Pulmonary artery endothelial cell (primary cell): ENCODE measurements at places on chromosomes 2 and 18. TPM values are rescaled to one million over a fixed set of nuclear protein-coding genes. Genes with fewer than 3 reads are reported as not detected.

The DOK6 gene
- under 0.01 TPM in 1 of 2 replicates, not detected in the other for total RNA-seq

The MATN3 gene
- 0.95 and 1.1 TPM in 2 replicates for total RNA-seq

DNA sequence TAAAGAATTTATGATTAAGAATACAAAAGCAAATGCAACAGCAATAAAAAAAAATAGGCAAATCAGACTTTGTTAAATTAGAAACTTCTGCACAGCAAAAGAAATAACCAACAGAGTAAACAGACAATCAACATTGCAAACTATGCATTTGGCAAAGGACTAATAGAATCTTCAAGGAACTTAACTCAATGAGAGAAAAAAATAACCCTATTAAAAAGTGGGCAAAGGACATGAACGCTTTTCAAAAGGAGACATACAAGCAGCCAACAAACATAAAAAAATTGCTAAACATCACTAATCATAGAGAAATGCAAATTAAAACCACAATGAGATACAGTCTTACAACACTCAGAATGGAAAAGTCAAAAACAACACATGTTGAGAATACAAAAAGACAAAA is 166.0 kb upstream of the DSEL start:
- no peak for DNase-seq

The C2orf74 gene
- 2.8 and 14.0 TPM in 2 replicates for total RNA-seq

DNA sequence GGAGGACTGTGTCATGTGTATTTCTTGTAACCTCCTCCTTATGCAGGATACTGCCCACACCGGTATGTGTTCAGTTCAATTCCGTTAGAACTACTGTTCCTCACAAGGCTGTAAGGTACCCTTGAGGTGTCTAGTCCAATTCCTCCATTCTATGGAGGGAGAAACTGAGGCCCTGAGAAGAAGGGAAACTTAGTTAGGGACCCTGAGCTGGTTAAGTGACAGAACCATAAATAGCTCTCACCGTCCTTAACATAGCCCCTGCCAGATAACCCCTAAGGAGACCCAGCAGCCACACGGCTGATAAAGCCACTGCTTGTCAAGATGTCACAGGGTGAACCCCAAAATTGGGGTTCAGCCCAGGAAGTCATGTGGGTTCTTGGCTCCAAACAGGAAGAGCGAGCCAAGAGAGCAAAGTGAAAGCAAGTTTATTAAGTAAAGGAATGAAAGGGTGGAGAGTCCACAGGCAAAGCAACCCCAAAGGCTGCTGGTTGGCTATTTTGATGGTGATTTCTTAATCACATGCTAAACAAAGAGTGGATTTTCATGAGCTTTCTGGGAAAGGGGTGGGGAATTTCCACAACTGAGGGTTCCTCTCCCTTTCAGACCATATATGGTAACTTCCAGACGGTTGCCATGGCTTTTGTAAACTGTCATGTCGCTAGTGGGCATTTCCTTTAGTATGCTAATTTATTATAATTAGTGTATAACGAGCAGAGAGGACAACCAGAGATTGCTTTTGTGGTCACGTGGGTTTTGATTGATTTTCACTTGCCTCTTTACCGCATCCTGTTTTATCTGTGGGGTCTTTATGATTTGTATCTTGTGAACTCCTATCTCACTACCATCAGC is 83.4 kb upstream of the RTN4 start:
- peak; percentile 81 for DNase-seq

GRCh38 chr2:119352357-119352756 is 14.3 kb downstream of the C2orf76 start:
- no peak for DNase-seq

The COL4A4 gene
- total RNA-seq: 0.18 and 0.99 TPM in 2 replicates

GRCh38 chr2:189049709-189050164 is 75.6 kb downstream of the COL3A1 start:
- no peak for DNase-seq

DNA sequence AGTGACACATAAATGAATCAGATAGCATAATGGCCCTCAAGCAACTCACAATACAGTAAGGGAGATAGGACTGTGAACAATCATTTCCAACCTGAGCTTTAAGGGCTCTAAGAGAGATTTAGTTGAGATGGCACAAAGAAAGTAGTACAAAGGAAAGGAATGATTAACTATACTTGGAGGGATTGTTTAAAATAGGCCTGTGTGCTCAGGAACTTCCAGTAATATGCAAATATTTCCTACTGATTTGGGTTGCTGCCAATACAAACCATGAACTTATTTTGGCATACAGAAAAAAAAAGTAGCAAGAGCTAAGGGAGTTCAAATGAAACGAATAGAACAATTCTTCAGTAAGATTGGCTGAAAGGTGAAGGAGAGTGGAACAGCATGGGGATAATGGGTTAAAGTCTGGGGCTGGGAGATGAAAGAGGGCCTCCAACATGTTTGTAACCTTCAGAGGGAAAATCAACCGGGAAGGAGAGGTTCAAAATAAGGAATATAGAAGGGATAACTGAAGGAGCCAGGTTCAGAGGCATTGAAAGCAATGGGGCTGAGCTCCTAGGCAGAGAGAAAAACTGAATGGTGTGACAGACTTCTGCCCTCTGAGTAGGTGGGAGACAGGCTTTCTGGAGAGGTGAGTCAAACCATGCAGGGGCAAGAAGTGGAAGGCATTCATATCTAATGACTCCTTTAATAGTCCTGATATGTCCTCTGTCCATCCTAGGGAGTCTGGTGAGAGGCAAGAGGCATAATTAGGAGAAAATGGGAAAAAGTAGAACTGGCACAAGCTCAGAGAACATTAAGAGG is 83.5 kb downstream of the DNAH7 start:
- no peak for DNase-seq

GRCh38 chr18:45626330-45627203 is 11.3 kb downstream of the SLC14A2 start:
- DNase-seq: no peak

- peak; percentile 59 for DNase-seq
Measured at GRCh38 chr2:190847504-190848081, 33.0 kb upstream of the GLS start.

DNA sequence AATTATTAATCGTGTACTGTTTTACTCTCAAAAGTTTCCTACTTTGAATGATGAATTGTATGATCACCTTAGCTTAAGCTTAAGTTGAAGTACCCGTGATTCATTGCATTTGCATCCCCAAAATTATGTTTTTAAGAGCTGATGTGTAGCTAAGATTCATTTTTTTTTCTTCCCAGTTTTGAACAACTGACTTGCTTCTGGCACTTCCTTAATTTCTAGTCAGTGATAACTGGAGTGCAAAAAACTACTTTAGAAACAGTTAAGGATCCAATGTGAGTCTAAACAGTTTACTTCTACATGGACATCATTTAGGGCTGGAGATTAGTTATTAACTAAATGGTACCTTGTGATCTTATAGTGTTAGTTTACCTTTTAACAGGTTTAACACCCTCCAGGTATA is 124.0 kb upstream of the CAVIN2 start:
- no peak for DNase-seq

DNA sequence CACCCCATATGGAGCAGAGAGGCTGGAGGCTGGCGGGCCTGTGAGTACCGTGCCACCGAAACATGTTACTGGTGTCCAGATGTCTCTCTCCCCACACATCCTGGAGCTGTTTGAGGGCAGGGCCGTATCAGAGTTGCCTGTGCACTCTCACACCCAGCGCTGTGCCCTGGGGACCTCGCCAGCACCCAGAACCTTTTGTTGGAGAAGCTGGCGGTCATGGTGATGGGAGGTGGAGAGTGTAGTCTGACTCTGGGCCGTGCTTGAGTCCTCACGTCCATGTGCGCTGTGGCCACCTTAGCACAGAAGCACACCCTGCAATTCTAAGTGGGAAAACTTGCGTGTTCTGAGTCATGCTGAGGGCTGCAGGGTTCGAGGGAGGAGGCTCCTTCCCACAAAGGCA is 259.2 kb downstream of the NDUFA10 start:
- DNase-seq: no peak

GRCh38 chr2:8984855-8985254 is 18.6 kb downstream of the MBOAT2 start:
- no peak for DNase-seq

The TGFBRAP1 gene
- total RNA-seq: 46.0 and 48.4 TPM in 2 replicates

GRCh38 chr18:78792094-78792493 is 187.5 kb upstream of the SALL3 start:
- no peak for DNase-seq

GRCh38 chr2:230262246-230262645 is 36.7 kb downstream of the SP140 start:
- no peak for DNase-seq

The PLCD4 gene
- total RNA-seq: 1.6 and 3.0 TPM in 2 replicates

The HES6 gene
- total RNA-seq: 3.2 and 6.6 TPM in 2 replicates

DNA sequence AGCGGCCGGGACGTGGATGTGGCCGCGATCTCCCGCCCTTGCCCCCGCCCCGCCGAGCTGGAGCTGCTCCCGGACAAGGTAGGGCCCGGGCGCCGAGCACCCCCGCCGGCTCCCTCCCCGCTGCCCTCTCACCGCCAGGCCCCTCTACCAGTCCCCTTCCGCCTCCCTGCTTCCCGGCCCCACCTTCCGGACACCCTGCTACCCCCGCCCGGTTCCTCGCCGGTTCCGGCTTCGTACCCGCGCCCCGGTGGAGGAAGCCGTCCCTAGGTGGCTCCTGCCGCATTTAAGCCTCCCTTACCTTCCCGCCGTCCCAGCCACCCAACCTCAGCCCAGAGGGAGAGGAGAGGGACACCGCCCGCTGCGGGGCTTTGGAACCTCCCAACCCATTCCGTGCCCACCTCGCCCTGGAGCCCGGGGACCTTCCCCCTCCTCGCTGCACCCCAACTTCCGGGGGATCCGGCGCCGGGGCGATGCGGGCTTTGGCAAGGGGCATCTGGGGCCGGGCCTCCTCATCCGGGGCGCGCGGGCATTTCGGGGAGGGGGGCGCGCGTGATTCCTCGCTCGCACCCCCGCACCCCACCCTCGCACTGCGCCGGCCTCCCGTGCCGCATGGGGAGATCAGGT is 475 bp downstream of the B3GNT2 start:
- no peak for DNase-seq

The UNC80 gene
- total RNA-seq: not detected in 2 replicates

GRCh38 chr2:112065966-112066365 is 10.9 kb downstream of the TMEM87B start:
- DNase-seq: no peak

The DNAH6 gene
- not detected in 2 replicates for total RNA-seq

DNA sequence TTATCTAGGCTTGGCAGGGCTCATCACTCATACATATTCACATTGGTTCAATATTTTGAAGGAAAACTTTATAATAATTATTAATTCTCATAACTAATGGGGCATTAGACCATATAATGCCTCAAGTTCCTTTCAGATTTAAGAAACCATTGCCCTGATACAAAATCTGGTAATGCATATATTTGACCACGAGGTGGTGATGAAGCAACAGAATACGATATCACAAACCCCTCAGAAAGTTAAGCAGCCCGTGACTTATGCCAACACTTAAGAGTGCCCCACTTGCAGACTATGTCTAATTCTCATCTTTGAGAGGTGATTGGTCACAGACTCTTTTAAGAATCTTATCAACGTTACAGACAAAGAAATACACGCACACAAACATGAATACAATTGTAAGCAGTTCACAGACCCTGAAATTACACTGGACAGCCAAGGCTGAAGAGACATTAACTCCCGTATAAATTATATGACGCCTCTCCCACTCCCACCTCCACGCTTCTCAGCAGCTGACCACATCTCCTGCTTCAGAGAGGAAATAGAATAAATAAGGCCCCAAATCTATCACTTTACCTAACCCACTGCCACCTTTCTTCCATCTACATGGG is 20.7 kb upstream of the DNAH6 start:
- peak; percentile 27 for DNase-seq

DNA sequence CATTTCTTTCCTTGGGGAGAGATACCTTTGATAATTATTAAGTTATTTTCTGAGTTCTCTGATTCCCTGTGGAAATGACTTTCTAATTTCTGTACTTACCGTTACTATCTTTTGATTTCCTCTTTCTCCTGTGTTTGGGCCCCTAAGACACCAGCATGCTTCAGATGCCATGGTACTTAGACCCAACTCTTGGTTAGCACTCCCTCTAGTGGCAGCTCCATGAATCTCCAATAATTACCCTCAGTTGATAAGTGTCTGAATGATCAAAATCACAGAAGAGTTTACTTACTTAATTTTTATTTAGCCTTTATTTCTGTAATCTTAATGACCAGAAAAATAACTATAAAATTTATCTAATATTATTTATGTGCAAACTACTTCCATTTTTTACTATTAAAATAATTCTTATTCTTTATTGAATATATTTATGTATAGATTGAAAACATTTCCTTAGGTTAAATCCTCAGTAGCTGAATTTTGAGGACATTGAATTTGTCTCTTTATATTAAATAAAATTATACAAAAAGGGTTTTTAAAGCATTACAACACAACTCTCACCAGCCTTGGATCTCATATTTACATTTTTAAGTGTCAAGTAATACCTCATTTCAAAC is 300.4 kb downstream of the KCNS3 start:
- DNase-seq: peak; percentile 10

The GKN2 gene
- not detected in 2 replicates for total RNA-seq

GRCh38 chr2:162164802-162165201 is 12.8 kb upstream of the GCG start:
- no peak for DNase-seq

The NT5DC4 gene
- not detected in 2 replicates for total RNA-seq

DNA sequence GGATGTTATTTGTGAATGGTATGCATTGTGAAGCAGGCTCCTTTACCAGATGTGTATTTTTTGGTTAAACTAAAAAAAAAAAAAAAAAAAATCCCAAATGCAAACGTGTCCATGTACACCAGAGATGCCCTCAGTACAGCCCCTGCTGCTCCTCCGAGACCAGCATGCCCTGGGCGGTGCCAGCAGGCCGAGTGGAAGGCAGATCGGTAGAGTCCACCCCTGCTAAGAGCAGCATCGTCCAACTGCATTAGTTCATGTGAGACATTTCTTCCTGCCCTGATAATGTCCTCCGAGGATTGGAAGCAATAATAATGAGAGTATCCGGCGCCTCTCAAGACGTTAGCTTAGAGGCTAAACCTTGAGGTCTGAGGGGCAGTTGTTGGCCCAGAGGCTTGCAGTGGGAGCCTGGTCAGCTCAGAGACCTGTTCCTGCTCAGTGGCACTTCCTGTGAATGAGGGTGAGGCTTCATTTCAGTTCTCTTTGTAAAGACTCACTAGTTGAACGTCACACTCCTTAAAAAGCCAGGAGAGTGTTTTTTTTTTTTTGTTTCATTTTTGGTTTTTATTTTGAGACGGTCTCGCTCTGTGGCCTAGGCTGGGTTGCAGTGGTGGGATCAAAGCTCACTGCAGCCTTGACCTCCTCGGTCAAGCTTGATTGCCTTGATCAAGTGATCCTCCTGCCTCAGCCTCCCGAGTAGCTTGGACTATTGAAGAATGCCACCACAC is 5.6 kb downstream of the SLC66A3 start:
- no peak for DNase-seq

- no peak for DNase-seq
Measured at GRCh38 chr2:107633580-107634147, 193.0 kb upstream of the RGPD4 start.
